AG08395 (cell line): ENCODE measurements at places on chromosomes 2 and 18.
A peak's percentile ranks its signal among the peaks of the same experiment; 100 is the strongest.

DNA sequence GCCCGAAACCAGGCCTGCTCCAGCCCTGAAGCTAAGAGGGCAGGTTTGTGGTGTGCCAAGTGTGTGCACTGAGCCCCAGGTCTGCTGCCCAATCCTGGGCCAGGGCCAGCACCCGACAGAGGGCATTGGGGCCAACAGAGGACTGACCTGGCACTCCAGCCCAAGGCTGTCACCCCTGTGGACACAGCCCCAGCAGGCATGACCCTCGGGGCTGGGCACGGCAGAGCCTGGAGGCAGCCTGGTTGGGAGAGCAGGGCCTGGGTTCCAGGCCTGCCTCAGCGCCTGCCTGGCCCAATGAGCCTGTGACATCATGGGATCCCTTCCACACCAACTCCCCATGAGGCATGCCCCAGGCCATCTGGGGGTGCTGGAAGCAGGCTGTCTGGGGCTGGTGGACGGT, 10.8 kb upstream of the SNED1 start:
- DNase-seq: no peak

DNA sequence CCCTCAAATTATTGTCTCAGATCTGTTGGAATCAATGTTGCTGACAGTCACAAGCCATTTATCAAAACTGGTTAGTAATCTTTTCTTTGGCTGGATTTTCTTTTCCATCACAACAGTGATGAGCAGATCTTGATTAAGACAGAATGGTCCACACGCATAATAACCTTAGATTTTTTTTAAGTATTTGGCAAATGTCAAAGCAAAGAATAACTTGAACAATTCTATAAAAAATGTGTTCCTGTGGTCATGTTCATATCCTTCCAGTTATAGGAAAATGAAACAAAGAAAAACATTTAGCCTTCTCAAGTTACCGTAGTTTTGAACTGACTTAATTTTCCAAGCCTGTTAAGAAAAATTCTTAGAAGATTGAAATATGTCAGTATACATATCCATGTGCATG, 659.9 kb upstream of the ID2 start:
- no peak for DNase-seq

DNA sequence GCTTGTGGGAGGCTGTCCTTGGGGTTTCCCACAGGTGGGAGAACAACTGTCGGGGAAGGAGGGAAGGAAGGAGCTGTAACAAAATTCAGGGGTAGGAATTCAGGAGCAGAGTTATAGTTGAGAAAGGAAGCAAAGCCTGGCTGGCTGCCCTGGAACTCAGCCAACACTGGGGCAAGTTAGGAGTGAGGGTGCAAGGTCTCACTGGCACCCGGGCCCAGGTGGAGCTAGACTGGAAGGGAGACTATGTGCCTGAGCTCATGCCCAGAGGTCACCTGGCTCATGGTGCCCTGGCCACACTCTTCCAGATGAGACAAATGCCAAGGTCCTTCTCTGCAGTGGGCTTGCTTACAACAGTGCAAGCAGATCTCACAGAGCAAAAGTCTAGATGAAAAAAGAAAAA, 75.6 kb upstream of the ARHGAP28 start:
- DNase-seq: no peak

GRCh38 chr2:63796796-63797195, 44.9 kb upstream of the UGP2 start:
- DNase-seq: no peak

DNA sequence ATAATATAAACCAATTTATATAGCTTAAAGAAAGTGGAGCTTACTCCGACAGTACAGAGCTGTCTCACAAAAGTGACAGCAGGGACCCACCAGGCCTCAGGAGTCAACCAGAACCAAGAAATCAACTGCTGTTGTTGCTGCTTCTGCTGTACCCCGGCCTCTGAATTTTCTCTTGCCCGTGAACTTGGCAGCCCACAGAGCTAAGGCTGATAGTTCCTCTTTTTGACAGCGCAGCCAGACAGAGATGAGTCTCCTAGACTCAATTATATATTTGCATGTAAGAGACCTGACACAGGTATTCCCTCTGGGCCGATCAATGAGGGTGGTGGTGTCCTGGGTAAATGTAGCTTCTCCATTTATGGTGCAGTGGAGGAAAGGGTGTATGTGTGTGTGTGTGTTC, 109.4 kb downstream of the KCTD1 start:
- no peak for DNase-seq

DNA sequence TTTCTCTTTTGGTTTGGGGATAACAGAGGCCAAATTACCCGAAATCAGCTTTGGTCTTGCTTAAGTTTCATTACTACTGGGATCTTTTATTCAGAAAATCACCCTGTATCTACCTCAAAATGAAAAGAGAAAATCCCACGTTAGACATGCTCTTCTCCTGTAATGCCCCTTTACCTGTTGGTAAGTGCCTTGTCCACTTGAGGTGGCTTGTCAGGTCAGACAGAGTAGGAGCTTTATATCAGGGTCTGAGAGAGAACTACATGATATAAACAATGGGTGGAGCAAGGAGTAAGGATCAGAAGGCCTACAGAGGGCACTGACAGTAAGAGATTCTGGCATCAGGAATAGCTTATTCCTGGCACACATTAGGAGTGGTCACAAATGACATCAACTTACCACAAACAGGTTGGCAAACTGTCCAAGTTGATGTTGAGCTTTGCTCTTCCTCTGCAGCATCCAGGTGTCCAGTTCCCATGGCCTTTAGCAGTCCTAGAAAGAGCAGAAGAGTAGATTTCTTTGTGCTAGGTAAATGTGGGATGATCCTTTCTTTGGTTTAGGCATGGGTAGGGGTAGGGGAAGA, at the start of gene REG1B:
Gene REG1B, minus strand, starts transcription at position 209 of the 580 bp plus-strand sequence. CDS start 381 bp downstream, outside the sequence.
- no peak for DNase-seq

- no peak for DNase-seq
Observed at GRCh38 chr18:32258558-32259204, 68.8 kb downstream of the MEP1B start.

GRCh38 chr18:54444319-54444914, 86.7 kb downstream of the C18orf54 start:
- DNase-seq: peak; percentile 48

DNA sequence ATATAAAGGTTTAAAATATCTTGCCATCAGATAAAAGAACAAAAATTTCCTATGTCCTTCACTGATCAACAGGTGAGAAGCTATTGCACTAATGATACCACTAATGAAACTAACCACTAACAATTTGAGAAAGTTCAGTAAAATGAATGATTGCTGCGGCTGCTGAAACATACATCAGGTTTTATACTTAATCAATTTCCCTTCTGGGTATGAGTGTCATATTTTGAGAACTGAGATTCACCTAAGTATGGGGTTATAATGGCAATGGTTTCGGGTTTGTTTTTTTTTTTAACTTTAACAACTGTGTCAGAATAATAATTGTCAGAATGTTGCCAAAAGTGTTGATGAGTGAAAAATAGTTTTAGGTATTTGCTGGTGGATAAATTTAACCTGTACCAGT, 151.3 kb upstream of the SLC39A10 start:
- DNase-seq: no peak

GRCh38 chr2:108074946-108075345, 88.6 kb downstream of the SLC5A7 start:
- no peak for DNase-seq

DNA sequence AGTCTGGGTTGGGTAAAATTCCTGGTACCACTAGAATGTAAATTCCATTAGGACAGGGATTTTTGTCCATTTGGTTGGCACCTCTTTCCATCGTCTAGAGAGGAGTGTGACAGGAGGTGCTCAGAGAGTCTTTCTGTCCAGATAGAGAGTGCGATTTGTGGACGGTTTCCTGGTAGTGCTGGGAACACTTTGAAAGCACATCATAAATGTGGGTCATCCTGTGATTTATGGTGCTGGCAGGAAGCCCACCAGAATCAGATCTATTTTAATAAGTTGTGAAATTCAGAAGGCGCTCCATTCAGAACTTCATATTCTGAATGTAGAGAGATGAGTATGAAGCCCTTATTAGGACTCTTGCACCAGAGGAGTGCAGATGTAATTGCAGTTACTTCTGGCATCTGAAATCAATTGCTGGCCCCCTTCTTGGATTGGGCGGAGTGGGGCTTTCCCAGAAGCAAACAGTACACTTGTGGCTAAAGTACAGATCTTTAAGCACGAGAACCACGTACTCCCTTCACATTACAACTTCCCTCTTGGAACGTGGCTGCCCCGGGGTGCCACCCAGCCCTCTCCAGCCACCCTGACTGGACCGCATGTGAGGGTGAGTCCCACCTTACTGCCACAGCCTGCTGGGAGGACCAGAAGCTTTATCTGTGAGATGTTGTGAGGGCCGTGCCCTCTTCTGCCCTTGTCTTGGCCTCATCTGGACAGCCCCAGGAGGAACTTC, 243.2 kb downstream of the MYO3B start:
- DNase-seq: no peak

DNA sequence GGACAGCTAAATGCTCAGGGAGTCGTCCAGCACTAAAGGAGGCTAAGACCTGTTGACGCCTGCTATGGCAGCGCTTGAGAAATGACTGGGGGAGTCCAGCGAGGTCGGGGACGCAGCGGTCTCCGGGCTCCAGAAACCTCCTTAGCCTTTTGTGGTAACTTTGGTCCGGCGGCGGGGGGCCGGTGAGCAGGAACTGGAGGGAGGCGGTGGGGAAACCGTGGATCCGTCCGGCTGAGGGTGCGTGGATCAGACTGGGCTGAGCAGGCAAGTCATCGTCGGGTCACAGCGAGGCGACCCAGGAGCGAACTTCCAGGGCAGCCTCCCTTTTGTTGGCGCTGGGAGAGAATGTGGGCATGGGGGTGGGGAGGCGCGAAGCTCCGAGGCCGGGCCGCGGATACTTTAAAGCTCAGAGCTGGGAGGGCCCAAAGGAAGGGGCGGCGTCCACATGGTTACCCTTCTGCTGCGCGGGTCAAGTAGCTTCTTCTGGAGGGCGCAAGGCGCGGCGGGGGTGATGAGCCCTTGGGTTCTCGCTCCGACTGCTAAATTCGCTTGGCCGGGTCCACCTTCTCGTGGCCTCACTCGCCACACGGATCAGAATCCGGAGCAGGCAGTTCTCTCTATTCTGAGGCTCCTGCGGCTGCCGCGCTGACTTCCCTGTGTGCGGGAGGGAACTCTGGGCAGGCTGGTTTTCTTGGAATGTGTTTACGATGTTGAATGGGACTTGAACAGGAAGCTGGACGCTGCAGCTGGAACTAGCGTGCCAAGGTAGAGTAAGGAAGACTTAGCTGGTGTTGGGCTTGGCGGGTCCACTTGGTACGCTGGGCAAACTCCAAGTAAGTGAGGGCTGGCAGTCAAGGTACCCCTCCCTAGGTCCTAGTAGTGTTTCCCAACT, 920 bp downstream of the GULP1 start:
- DNase-seq: peak; percentile 59

GRCh38 chr2:175461839-175462238, 280.3 kb upstream of the ATP5MC3 start:
- no peak for DNase-seq

GRCh38 chr18:2424420-2424819, 146.9 kb downstream of the METTL4 start:
- no peak for DNase-seq

DNA sequence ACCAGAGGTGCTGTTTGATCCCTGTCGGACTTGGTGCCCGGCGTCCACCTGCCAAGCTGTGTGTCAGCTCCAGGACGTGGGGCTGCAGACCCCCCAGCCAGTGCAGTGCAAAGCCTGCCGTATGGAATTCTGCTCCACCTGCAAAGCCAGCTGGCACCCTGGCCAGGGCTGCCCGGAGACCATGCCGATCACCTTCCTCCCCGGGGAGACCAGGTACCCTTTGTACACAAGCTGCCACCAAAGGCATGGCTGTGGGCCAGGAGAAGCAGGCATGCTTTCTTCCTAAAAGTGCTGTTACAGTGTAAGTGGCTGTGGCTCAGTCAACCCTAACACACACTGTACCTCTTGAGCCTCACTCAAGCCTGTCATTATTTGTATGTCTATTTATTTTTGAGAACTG, 103.3 kb downstream of the RNF144A start:
- DNase-seq: no peak

DNA sequence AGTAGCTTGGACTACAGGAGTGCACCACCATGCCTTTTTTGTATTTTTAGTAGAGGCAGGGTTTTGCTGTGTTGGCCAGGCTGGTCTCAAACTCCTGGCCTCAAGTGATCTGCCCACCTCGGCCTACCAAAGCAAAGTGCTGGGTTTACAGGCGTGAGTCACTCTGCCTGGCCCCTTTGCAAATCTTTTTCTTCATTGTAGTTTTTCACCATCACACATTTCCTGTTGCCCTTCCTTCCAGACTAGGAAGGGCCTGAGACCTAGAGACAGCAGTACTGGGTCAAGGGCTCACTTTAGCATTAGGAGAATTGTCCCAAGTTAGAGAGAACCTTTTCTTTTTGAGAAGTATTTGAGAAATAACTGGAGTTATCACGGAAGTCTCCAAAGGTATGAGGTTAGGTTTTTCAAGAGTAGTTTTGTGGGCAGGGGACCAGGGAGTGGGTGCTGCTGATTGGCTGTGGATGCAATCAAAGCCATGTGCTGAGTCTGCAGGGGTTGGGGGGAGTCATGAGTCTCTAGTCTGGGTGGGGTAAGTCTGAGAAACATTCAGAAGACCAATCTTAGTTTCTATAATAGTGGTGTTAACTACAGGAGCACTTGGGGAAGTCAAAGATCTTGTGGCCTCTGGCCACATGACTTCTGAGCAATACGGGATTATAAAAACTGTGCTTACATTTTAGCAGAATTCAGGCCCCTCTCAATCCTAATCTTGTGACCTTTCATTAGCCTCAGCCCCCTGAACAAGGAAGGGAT, 23.7 kb downstream of the B3GNT2 start:
- DNase-seq: no peak

GRCh38 chr18:22641958-22642357, 224.2 kb upstream of the CTAGE1 start:
- no peak for DNase-seq

DNA sequence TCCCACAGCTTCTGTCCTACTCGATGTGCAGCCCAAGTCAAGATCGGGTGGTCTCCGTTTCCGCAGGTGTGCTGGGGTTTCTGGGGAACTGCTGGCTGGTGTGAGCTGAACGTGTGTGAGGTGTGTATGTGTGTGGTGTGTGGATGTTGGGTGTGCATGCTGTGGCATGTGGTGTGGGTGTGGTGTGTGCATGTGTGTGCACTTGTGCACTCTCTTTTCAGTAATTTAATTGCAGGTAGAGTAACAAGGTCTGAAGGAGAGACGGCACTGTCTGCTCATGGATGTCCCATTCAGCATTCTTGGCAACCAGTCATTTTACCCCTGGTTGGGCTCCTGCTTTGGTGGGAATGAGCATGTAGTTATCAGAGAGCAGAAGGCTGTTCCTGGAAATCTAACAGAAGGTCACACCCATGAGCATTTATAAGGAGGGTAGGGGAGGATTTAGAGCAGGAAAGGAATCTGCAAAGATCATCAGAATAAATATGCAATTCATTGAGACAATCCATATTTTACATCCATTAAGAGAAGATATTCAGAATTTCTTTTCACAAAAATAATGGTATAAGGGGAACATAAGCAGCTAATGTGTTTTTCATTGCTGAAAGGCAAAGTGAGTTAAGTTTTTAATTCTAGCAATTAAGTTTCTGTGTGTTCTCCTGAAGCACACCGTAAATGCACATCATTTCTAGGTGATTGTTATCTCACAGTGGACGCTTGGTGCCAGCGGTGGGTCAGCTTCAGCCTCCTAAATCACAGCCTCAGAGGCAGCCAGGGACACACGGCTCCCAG, 60.7 kb downstream of the ADI1 start:
- no peak for DNase-seq
